ENCODE measurements at places on chromosomes 4 and X.

- DNase-seq: no peak
Observed at GRCh38 chrX:133045986-133046385, 50.9 kb downstream of the USP26 start.

- DNase-seq: no peak
Observed at GRCh38 chr4:168304744-168305459, 13.7 kb downstream of the DDX60 start.

DNA sequence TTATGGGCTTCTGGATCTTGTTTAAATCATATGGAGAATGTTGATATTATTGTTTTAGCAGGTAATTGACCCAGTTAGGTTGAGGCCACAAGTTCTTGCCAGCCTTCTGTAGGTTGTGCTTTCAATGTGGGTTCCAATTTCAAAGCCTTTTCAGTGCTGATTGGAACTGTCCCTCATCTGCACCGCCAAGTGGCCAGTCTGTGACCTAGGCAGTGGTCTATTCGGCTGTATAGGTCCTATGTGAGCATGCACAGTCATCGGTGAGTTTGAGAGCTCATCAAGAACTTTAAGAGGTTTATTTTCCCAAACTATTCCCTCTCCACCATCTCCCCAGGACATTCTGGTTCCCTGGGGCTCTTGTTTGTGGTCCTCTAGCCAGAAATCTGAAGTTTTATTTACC lies 35.7 kb downstream of the DDX53 start:
- no peak for DNase-seq

- no peak for DNase-seq
Observed at GRCh38 chrX:8748855-8749254, 16.9 kb upstream of the ANOS1 start.

- DNase-seq: no peak
Observed at GRCh38 chr4:9929111-9929510, 92.2 kb downstream of the SLC2A9 start.

GRCh38 chrX:138345801-138346200 lies 365.7 kb downstream of the FGF13 start:
- DNase-seq: no peak

GRCh38 chrX:136336623-136337022 lies 35.9 kb downstream of the ADGRG4 start:
- no peak for DNase-seq

- DNase-seq: no peak
Observed at GRCh38 chr4:75308049-75308448, 206.2 kb downstream of the RCHY1 start.

- no peak for DNase-seq
Observed at GRCh38 chrX:28058901-28059300, 77.7 kb upstream of the DCAF8L1 start.

All from H54 (cell line).